Activated gamma-delta T cell (primary cell): ENCODE measurements at places on chromosomes 11 and 22.

DNA sequence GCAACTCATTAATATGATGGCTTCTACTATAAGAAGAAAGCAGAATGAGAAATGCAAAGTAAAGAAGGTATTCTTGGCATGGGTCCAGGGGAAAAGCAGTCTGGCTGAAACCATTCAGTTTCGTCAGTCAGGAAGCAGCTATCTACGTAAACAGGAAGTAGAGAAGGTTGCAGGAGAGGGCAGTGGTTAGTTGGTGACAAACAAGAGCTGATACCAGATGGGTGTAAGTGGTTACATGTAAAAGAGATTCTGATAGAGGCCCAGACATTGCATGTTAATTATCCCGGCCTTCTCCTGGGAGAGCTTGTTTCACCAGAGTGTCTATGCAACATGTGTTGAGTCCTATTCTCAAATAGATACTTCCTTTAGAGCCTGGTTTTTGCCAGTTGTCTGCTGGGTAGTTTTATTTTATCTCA, 58.4 kb upstream of the PSMA1 start:
- no peak for DNase-seq

GRCh38 chr11:128757235-128757711, 63.4 kb downstream of the FLI1 start:
- no peak for DNase-seq

DNA sequence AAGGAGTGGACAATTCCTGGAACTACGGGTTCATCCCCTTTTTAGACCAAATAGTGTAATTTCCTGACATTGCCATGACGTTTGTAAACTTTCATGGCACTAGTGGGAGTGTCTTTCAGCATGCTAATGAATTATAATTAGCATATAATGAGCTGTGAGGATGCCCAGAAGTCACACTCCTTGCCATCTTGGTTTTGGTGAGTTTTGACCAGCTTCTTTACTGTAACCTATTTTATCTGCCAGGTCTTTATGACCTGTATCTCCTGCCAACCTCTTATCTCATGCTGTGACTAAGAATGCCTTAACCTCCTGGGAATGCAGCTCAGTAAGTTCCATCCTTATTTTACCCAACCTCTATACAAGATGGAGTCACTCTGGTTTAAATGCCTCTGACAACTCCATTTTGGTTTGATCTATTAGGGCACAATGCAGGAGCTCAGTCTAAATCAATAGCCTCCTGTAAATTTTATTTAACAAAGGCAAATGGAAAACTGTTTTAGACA, 20.7 kb downstream of the OR10A6 start:
- no peak for DNase-seq

DNA sequence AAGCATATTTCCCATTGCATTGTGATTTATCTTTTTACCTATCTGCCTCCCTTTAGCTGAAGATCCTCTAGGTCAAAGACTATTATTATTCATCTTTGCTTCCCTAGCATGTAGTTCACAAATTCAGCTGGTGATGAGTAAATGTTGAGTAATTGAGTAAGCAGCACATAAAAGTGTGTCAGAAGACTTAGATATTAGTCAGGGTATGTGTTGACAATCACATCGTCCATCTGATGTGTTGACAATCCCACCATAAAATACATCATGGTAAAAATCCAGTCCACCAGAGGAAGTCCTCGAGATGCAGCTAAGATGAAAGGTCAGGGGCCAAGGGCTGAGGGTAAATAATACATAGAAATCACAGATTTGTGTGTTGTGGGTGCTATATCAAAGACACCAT, 22.9 kb upstream of the ABTB2 start:
- no peak for DNase-seq

- no peak for DNase-seq
These were observed 12.2 kb upstream of the DCHS1 start for GRCh38 chr11:6667733-6668374.

DNA sequence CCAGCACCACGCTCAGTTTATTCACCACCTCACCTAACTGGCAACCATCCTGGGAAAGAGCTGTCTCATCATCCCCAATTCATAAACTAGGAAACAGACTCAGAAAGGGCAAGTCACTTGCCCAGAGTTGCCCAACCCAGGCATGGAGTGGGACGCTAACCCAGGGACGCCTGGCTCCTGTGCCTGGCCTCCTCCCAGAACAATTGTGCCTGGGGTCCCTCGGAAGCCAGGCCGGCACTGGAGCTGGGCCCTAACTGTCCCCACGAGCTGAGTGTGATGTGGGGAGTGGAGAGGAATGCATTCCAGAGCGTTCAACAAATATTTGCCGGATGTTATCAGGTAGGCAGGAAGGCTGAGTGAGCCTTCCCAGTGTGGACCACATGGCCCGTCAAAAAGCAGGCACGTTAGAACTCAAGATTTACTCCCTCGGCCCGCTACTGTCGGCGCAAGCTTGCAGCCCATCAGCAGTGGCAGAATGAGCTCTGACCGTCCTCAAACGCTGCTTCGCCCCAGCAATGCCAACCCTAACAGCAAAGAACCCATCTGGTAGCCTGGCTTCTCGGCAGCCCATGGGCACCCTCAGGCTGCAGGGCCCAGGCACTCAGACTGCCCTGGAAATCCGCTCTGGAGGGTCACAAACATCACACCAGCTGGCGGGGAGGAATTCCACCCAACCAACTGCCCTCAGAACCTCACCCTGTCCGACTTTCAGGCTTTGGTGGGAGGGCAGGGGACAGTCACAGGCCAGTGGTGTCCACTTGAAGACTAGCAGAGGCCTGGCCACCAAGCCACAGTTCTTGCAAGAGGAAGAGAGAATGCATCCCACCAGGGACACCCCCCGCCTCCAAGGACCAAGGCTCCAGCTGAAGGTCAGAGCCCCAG, 35.6 kb downstream of the MYH9 start:
- DNase-seq = no peak

DNA sequence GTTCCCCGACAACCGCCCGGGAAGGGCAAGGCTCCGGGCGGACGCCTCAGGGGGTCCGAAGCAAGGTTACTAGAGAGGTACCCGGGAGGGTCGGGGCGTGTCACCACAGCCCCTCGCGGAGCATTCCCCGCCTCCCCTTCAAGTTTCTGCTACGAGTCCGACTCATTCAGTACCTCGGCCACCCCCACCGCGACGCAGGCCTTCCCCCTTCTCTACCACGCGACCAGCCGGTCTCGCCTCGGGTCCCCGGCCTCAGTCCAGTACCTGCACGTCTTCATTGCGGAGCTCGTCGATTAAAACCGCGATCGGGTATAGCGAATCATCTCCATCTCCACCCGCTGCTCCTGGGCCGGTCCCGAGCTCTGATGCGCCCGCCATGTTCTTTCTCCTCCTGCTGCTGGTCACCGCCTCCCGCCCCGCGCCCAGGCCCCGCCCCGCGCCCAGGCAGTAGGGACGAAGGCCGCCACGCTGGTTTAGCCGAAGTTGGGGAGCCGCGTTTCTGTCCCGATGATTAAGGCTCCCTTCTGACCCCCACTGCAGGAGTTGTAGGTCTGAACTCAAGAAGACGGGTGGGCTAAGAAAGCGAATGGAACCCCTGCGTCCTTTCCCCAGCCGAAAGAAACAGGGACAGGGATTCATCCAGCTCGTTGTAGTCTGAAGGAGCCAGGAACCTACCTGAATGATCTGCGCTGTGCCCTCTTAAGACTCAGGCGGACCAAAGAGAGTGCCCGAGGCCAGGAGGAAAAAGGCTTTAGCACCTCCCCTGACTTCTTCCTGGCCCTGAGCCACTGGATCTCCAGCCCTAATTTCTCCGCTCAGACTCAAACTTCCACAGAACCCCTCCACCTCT, at the start of gene PPP2R1B:
Gene PPP2R1B, minus strand, starts transcription at position 406 of the 850 bp plus-strand sequence. Its CDS starts 28 bp downstream, at position 378.
- peak; percentile 50 for DNase-seq

- no peak for DNase-seq
These were observed 11.0 kb upstream of the SPDYC start for GRCh38 chr11:65159012-65159411.

GRCh38 chr11:2571598-2572281, 126.9 kb downstream of the KCNQ1 start:
- no peak for DNase-seq

DNA sequence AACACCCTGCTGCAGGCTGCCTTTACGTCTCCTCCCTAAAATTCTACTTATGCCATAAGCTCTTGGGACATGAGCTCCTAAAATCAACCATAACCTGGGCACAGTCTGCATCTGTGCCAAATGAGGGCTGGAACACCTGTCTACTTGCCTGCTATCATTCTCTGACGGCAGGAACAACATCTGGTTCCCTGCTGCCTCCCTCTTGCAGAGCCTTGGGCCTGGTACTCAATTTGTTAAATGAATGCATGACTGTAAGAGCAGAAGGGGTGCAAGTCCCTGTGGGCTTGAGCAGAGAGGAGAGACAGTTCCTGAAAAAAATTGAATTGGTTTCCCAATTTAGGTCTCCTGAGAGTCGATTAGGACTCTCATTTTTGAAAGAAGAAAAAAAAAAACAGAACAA, 66.7 kb upstream of the CSNK2A3 start:
- no peak for DNase-seq

DNA sequence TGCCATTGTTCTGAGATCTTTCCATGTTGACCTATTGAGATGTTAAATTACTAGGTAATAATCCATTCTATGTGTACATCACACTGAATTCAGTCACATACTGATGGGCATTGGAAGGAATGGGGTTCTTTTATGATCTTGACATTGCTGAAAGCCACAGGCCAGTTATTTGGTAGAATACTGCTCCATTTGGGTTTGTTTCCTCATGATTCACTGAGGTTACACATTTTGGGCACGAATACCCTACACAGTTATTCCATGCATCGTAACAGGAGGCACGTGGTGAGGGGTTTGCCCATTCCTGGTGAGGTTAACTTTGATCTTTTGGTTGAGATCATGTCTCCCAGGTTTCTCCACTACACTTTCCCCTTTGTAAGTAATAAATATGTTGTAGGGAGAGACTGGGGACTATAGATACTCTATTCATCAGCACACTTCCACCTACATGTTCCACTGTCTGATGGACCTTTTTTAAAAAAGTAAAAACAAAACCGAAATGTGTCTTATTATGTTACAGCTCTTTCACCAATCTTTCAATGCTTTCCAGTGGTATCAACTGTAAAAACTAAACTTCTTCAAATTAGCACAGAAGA, 12.0 kb upstream of the FOLR1 start:
- no peak for DNase-seq

GRCh38 chr11:75450826-75451821, 18.1 kb upstream of the KLHL35 start:
- no peak for DNase-seq

DNA sequence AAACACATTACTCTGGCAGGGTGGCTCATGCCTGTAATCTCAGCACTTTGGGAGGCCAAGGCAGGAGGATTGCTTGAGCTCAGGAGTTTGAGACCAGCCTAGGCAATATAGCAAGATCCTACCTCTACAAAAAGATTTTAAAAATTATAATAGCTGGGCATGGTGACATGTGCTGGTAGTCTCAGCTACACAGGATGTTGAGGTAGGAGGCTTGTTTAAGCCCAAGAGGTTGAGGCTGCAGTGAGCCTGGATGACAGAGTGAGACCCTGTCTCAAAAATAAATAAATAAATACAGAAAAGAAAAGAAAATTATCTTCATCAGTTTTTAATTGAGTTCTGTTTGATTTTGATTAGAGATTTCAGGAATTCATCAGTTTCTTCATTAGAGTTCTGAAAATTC, 5.2 kb downstream of the CCDC134 start:
- no peak for DNase-seq

DNA sequence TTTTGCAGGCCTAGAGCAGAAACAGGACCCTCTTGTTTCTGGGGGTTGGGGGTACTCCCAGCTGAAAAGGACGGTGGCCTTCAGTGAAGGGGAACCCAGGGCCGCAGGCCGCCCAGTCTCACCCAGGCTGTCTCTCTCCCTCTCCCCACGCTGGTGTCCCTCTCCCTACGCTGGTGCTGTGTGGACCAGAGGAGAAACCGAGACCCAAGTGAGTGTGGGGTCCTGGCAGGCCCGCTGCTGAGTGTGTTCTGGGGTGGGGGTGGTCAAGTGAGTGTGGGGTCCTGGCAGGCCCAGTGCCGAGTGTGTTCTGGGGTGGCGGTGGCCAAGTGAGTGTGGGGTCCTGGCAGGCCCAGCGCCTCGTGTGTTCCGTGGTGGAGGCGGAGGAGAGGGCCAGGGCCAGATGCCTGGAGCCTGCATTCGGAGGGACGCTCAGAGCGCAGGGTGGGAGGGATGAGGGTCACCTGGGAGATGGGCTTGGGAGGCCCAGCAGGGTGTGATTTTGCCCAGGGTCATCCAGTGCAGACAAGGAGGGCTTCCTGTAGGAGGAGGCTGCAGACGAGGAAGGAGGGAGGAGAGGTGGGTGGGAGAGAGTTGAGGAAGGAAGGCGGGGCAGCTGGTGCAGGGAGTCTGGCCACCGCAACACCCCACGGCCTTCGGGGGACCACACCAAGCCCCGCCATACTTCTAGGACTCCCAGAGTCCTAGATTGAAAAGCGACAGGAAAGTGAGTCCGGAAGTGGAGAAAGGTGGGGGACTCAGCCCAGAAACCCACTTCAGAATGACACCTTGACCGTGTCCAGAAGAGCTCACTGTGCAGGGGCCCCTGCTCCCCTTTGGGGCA, 10.3 kb downstream of the TNNT3 start:
- DNase-seq = no peak

- DNase-seq = no peak
These were observed 16.0 kb downstream of the SLC35F2 start for GRCh38 chr11:107842412-107843100.

DNA sequence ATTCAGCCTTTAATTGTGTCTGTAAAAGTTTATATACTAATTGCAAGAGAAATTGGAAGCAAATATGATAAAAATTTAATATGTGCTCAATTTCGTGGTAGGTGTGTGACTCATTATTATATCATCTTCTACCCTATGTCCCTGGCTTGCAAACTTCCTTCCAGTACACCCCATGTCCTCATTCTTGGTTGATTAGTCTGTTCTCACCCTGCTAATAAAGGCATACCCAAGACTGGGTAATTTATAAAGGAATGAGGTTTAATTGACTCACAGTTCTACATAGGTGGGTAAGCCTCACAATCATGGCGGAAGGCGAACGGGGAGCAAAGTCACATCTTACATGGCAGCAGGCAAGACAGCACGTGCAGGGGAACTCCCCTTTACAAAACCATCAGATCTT, 11.9 kb downstream of the MRGPRX3 start:
- no peak for DNase-seq

GRCh38 chr11:113526521-113526920, 51.3 kb upstream of the DRD2 start:
- no peak for DNase-seq

DNA sequence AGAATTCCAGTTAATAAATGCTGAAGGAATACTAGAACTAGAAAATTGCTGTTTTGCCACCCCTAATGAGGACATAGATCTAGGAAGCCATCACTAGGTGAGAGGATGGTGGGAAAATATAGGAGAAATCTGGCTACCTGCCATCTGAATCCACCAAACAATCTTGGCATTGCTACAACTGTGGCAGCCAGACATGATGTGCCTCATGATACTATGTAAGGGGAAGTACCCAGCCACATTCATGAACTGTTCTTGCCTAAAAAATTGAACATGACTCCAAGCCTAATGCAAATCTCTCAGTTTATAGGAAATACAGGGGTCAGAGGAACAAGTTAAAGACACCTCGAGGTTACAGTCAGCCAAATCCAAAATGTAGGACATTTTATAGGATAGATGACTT, 72.8 kb downstream of the SFI1 start:
- no peak for DNase-seq
